ENCODE measurements at places on chromosomes 4 and X. TPM values are rescaled to one million over a fixed set of nuclear protein-coding genes. Genes with fewer than 3 reads are reported as not detected.
A peak's percentile ranks its signal among the peaks of the same experiment; 100 is the strongest.

- peak; percentile 13 for DNase-seq
Observed at GRCh38 chrX:16212024-16212423, 44.7 kb downstream of the MAGEB17 start.

DNA sequence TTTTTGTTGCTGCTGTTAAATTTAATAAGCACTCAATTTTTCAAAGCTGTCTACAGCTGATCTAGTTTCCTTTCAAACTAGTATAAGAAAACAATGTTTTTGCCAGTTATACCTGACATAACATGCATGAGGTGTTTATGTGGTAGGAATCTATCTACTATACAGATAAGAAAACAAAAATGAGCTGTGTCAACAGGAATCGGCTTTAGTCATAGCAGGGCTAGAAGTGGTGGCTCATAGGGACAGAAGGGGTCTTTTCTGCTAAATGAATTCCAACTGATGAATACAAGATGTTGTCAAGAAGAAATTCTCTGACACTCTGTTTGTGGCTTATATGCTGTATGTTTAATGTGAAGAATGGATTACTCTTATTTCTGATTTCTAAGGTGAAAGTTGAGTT, 55.7 kb upstream of the CLNK start:
- no peak for DNase-seq

The NSUN7 gene
- 35.3 TPM for total RNA-seq

The CTAG2 gene
- not detected for total RNA-seq

The IL3RA gene
- total RNA-seq = 0.78 TPM

DNA sequence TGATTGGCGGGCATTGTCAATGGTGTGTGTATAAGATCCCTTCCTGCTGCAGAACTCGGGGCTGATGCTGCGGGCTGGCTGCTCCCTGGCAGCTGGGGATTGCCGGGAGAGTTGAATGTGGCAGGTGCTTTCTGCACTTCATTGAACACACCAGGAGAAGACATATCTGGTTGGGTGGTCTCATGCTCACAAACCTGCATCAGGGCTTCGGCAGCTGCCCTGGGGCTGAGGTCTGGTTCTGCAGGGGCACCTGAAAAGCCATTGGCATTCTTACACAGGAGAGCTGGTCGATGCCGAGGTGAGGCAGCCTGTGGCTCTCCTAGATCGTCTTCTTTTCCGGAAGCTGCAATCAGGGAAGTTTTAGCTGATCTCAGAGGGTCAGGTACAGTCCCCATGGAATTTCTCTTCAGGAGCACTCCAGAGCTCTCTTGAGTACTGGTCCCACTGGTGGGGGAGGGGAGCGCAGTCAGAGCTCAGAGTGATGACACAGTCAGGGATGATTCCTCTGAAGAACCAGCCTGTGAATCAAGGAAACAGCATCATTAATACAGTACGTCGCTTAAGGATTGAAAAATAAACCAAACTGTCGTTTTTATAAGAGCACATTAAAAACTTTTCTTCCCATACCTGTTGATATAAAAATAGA, 57.8 kb downstream of the GPRIN3 start:
- DNase-seq = peak; percentile 34

GRCh38 chr4:66736606-66737005, 808.7 kb downstream of the CENPC start:
- DNase-seq = no peak

All from body of pancreas (tissue), 4 donors.